ENCODE measurements at places on chromosomes 1 and 21. TPM values are rescaled to one million over a fixed set of nuclear protein-coding genes. Genes with fewer than 3 reads are reported as not detected.

DNA sequence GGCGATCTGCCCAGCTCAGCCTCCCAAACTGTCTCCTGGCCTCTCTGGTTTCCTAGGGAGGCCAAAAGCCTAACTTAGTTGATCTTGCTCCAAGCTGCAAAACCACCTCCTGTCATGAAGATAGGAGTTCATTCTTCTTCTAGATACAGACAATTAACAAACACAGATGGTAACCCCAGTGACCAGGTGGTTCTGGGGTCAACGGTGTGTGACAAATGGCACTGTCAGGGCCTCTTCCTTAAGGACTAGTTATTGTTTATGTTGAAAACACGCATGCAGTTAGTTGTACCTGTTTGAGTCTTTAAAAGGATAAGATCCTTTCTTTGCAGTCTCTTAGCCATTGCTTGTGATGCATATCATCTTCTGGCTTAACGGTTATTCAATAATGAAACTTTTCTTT is 4.6 kb upstream of the UMODL1 start:
- DNase-seq: no peak

GRCh38 chr1:208686592-208686991 is 442.4 kb upstream of the PLXNA2 start:
- DNase-seq: no peak

DNA sequence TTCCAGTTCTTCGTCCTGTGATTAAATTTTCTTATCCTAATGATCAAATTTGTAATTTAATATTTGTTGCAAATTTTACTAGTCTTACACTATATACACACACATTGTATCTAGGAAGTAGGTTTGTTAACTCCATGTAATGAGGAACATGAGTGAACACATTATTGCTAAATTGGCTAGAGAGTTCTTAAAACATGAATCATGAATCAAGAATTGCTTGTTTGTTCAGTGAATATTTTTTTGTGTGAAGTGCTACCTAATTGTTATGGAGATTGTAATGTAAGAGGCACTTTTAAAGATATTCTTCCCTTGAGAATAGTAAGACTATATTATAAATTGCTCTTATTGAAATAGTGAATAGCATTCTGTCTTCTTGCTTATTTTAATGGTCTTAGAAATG is 4.6 kb downstream of the GPSM2 start:
- DNase-seq: no peak

DNA sequence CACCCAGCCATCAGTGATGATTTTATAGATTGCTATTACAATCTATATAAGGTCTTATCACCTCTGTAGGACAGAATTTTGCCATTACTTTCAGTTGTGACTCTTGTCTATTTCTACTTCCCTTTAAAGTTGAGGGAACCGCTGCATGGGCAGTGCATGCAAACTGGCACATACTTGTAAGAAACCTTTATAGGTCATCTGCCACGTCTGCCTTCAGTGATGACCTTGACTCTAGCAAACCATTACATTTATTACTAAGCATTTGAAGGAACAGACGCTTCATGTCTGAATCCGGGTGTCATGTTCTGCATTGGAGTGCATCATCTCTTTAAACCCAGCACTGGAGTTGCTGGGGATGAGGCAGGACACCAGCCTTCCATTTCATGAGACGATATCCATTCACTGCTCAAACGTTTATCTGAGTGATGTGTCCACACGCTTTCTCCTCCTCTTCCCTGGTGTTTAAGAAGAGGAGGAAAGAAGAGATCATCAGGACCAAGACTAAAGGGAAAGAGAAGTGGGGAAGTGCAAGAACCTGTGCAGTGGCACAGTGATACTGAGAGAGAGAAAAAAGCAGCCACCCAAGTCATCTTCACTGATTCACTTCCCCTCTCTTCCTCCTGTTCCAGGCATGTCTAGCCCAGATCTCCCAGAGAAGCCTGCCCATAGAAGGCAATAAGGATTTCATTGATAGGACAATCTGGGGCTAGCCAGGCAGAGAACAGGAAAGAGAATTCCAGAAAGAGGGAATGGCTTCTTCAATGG is 14.1 kb downstream of the CCSAP start:
- DNase-seq: no peak

GRCh38 chr1:222786121-222786520 is 28.7 kb upstream of the DISP1 start:
- no peak for DNase-seq

The RHBDL2 gene
- total RNA-seq: 0.08 TPM

The PINK1 gene
- total RNA-seq: 42.7 TPM

The UTS2 gene
- total RNA-seq: not detected

Measured in GM23338 (cell line).